Effector memory CD4-positive, alpha-beta T cell (primary cell): ENCODE measurements at places on chromosomes 5 and 9.

- peak; percentile 30 for DNase-seq
These were observed 13.6 kb upstream of the GM2A start for GRCh38 chr5:151239237-151239861.

DNA sequence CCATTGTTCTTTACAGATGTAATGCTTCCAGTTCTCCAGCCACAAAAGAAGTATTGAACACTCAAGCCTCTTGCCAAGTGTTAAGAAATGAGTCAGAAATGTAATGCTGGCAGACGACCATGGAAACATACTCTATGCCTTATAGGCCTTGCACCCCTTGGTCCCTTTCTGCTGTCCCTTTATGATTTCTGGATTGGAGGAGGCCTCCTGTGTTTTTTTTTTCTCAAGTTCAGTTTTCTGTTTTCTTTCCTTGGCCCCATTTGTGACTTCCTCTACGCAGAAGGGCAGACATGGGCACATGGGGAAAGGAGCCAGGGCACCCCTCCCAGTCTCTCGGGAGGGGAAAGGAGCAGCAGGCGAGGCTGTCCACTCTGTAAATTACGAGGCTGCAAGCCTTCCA, 53.4 kb downstream of the SNX18 start:
- no peak for DNase-seq

- DNase-seq = no peak
These were observed 27.4 kb upstream of the TCERG1 start for GRCh38 chr5:146419696-146420095.

DNA sequence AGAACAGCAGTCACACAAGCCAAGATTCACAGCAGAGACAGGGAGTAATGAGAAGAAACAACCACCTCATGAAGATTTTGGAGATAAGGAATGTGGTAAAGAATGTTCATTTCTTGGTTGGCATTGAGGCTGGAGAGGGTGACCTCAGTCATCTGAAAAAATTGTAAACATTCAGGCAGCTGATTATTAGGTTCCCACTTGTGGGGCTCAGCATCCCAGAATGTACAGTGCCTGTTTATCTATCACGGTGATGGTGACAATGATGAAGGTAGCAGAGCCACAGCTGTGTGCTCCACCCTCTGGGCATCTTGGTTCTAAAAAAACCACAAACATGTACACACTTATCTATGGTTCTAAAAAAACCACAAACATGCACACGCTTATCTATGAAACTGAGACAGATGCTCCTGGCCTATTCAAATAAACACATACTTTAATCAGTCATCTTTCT, 143.9 kb upstream of the MOCS2 start:
- DNase-seq = no peak

DNA sequence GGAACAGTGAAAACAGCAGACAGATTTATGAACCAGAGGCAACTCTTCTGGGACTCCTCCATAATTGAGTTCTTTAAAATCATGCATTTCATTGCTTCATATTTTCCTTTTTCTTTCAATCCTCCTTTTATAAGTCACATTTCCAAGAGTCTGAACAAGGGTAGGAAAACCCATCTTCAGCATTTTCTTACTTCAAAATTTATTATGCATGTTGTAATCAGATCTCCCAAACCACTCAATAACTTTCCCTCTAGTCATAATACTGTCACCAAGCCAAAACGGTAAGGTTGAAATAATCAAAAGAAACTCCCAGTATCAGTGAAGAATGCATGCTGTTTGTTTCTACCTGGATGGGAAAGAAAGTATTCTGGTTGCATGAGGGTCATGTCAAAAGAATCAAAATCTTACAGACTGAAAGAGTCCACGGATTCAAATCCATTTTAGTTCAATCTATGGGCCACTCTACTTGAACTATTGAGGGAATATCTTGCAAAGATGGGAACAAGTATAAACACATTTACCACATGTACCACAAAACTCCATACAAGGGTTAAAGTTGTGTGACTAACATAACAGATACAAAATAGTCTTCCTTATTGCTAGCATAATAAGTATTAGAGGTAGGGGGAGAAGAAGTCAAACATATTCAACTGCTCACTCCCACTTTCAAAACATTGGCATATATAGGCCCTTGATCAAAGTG, 797.3 kb downstream of the MAT2B start:
- no peak for DNase-seq

GRCh38 chr5:130885691-130886090, 279.4 kb downstream of the HINT1 start:
- no peak for DNase-seq

GRCh38 chr5:10451137-10451824, 9.6 kb downstream of the ROPN1L start:
- DNase-seq = no peak

DNA sequence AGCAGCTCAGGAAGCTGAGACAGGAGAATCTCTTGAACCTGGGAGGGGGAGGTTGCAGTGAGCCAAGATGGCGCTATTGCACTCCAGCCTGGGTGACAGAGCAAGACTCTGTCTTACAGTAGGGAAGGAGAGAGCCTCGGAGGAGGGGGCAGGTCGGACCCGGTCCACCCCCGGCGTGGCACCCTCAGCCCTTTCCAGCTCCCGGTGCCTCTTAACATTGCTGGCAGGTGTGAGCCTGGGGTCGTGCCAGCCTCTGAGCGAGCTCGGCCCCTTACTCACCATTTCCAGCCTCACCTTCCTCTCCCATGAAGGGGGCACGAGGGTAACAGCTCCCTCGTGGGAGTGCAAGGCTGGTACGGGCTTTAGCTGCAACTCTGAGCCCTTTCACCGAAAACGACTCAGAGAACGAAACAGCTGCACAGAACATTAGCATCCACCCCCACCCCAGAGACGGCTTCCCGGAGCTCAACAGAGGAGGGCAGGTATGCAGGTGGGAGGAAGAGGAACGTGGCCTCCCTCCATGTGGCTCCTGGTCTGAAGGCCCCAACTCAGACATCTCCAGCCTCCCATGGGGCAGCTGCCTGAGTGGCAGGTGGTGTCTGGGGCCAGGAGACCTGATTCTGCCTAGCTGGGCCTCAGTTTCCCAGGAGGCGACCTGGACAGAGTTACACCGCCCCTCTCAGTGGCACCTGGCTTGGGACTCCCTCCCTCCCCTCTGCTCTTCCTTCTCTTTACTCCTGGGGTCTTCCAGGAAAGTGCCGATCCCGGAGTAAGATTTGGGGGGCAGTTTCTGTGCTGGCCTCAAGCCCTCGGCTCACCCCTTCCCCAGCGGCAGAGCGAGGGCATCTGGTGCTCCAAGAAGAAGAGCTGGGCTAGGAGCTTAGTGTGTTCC, 28.5 kb upstream of the ABO start:
- DNase-seq = no peak

GRCh38 chr9:123835821-123836220, 94.1 kb downstream of the DENND1A start:
- DNase-seq = no peak

DNA sequence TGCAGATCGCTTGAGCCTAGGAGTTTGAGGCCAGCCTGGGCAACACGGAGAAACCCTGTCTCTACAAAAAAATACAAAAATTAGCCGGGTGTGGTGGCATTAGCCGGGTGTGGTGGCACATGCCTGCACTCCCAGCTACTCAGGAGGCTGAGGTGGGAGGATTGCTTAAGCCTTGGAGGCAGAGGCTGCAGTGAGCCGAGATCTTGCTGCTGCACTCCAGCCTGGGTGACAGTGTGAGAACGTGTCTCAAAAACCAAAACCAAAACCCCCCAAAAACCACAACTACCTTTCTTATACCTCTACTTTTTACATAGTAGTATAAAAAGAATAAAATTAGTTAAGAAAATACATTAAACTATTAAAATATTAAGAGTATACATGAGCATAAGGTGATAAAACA, 121.2 kb downstream of the RAPGEF6 start:
- no peak for DNase-seq

- DNase-seq = no peak
These were observed 296.8 kb downstream of the PDE4D start for GRCh38 chr5:59596586-59597350.

DNA sequence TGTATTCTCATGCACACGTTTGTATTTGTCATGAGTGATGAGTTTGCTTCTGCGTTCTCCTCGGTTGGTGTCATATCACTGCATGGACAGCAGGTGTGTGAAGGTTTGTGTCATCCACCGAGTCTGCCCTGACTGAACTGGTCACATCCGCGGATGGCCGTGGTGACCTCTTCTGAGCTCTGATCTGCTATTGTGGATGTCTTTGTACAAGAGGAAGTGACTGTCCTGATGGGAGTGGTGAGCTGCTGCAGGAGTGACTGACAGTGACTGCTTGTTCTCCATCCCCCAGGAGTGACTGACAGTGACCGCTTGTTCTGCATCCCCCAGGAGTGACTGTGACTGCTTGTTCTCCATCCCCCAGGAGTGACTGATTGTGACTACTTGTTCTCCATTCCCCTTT, 69.9 kb downstream of the EHMT1 start:
- no peak for DNase-seq

DNA sequence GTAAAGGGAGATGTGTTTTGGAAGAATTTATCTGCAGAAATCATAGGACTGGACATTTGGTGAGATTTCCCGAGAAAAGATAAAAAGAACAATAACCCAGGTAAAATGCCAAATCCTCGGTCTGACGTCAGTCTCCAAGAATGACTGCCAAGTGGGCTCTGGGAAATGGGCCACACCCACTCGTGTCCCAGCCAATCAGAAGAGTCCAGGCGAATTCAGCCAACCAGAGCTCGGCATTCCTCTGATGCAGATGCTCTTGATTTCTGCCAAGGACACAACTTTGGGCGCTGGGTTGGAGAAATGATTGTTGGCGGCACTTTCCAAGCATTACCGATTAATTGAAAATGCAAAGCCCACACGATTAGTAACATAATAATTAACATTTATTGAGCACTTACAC, 73.3 kb downstream of the FGF18 start:
- no peak for DNase-seq

DNA sequence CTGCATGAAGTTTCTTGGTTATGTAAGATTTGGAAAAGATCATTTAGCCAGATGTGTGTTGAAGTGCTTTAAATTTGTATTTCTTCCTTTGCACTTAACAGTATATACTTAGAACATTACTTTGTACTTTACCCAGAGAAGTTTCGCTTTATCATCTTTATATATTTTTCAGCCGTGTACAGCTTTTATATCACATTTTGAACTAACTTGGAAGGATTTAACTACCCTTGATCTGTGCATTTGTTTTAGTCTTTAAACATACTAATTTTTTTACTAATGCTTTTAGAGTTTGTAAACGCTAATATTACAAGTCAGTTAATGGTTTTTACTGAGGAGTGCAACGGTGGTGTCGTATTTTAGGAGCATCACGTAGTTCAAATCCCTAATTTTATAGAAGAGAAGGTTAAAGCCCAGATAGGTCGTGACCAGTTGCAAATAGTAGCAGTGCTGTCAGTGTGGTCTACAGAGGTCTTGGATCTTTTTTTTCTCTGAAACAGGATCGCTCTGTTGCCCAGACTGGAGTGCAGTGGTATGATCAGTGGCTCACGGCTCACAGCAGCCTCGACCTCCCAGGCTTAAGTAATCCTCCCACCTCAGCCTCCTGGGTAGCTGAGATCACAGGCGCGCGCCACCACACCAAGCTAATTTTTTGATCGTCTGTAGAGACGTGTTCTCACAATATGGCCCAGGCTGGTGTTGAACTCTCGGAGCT, 2.0 kb downstream of the MATR3 start:
- no peak for DNase-seq

- no peak for DNase-seq
These were observed 636.2 kb upstream of the ST8SIA4 start for GRCh38 chr5:101539315-101539714.

DNA sequence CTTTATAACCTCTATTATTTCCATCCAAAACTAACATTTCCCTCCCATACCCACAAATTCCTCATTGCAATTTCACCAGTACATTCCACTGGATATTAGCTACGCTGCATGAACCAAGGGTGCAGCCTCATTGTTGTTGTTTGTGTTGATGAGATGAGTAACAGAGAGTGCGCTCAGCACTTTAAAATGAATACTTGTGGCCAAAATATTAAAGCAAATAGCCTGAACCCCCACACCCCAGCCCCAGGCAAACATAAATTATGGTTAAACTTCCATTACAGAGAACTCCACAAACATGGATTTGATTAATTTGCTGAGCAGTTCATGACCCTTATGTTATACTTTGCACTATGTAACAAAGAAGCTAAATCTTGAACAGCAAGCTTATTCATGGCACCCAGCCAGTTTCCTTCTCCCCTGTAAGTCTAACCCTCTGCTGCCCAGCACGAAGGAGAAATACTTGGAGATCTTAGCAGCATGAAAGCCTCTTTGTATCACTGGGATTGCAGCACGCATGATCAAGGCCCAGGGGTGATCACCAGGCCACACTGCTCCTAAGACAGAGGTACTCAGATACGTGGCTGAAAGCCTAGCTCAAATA, 205.0 kb downstream of the DOCK8 start:
- DNase-seq = no peak

- DNase-seq = no peak
These were observed 49.5 kb downstream of the KLF4 start for GRCh38 chr9:107439991-107440456.

DNA sequence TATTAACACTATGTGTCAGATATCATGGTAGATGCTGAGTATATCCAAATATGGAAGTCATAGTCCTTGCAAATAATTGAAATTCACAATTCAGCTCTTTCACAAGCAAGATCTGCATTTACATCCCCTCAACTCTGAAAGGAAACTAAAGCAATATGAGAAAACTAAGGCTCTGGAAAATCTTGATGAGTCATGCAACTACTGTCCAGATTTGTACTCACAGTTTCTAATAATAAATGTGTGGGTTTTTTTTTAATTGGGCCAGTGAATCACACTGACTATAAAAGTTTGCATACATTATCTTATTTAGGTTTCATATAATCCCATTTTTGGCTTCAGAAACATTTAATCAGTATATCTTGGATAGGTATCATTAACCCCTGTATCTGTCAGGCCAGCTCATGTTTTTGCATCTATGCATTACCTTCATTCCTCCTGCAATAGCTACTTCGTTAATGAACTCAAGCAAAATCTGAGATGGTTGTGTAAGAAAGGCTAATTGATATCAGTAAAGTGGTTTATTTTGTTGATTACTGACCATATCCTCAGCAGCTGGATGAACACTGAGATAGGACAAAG, 58.7 kb upstream of the PRR16 start:
- DNase-seq = no peak

GRCh38 chr5:35954175-35954574, 15.8 kb upstream of the CAPSL start:
- no peak for DNase-seq

GRCh38 chr9:296411-296810, 81.7 kb downstream of the DOCK8 start:
- DNase-seq = no peak

GRCh38 chr5:173626505-173626820, 10.0 kb upstream of the BOD1 start:
- DNase-seq = no peak

GRCh38 chr5:65672796-65673195, 48.0 kb downstream of the SHLD3 start:
- no peak for DNase-seq

DNA sequence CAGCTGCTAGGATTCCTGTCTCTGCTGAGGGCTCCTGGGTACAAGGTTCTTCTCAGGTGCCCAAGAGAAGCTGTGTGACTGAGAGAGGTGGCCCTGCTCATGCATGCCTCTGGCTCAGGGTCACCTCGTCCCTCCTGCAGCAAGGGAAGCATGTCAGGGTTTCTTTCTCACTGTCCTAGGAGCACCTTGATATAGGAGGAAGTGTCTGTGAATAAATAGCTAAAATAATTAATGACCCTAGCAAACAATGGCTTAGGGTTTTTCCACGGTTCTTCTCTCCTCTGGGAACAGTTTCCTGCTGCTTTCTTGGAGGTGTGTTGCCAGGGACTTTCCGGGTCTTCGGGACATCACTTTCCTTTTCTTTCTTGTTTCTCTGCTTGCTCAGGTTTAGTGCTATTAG, 87.2 kb downstream of the ARHGAP26 start:
- DNase-seq = no peak

- no peak for DNase-seq
These were observed 214.3 kb downstream of the ARHGAP26 start for GRCh38 chr5:142984525-142984924.
